Central memory CD4-positive, alpha-beta T cell (primary cell): ENCODE measurements at places on chromosomes 11 and 22.

GRCh38 chr11:2885017-2885677 lies 428 bp downstream of the CDKN1C start:
- no peak for DNase-seq

DNA sequence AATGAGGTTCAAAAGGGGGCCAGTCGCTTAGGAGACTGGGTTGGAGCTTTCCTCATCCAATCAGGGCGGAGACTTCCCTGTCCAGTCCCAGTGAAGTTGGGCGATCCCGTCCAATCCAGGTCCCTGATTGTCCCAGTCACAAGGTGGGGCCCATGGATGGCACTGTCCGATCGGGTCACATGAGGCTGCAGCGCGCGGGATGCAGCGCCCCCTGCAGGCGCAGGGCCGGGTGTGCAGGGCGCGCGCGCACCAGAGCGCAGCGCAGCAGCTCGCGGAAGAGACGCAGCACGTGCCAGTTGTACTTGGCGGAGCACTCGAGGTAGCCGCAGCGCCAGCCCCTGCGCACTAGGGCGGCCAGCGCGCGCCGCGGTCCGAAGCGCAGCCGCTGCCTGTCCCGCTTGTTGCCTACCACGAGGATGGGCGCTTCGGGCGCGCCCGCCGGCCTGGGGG lies 2.3 kb downstream of the RASL10A start:
- no peak for DNase-seq

- no peak for DNase-seq
Measured at GRCh38 chr11:85718991-85719807, 33.2 kb upstream of the CCDC89 start.

DNA sequence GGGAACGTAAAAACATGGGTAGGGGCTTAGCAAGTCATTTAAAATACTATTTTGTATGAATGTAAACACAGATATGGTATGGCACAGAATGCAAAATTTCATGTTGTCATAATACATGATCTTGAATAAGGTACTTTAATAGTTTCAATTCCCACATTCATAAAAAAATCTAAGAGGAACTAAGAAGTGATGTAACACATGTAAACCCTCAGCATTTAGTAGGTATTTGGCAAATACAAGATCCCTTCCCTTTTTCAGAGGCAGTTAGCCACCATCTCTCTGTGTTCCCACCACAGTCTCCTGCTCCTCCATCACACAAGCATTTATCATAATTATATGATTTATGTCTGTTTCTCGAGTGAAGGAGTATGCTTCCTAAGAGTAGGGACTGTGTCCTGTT lies 251.8 kb downstream of the TENM4 start:
- no peak for DNase-seq

DNA sequence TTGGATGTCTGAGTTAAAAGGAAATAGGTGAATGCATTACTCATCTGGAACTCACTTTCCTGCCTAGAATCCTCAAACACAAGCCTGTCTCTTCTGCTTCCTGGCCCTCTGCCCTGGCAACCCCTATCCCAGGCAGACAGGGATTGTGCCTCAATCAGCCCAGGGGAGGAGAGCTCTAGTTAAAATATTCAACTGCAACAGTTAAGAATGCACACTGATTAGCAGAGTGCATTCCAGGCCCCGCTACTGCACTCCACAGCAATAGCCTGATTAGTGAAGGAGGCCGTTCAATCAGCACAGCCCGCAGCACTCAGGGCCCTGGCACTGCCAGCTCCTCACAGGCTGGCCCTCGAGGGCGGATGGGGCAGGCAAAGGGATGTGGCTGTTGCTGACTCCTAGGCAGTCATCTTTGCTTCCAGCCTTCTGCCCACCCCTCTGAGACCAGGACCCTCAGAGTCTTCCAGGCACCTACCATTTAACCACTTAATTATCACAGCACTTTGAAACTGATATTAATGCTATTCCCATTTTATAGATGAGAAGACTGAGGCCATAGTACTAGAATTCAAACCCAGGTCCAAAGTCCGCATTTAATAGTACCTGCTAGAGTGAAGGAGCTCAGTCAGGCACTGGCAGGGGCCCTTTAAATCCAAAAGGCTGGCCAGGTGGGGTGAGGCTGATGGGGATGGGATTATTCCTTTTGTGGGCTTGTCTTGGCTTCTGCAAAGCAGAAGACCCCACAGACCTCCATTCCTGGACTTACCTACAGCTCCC lies 435.3 kb downstream of the SOX6 start:
- DNase-seq: no peak

GRCh38 chr11:7467652-7468051 lies 17.7 kb upstream of the OLFML1 start:
- no peak for DNase-seq

DNA sequence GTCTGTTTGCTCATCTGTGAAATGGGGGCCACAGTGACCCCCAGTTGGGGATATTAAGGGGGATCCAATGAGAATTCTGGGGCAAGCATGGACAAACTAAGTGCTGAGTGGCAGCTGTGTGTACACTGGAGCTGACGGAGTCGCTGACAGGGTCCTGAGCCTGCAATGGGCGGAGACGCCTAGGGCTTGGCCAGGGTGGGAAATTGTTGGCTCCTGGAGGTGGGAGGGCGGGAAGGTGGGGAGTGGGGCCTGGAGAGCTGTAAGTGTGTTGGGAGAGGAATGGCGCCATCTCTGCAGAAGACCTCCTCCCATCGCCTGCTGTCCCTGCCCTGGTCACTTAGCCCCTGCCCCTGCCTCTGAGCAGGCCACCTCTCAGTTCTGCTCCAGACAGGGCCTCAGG lies 7.3 kb downstream of the CACNA1I start:
- no peak for DNase-seq

- DNase-seq: no peak
Measured at GRCh38 chr22:46280999-46281623, 13.3 kb downstream of the TTC38 start.

GRCh38 chr22:30506507-30506968 lies 1.0 kb upstream of the SEC14L4 start:
- no peak for DNase-seq

- DNase-seq: no peak
Measured at GRCh38 chr11:114880442-114880841, 202.1 kb downstream of the NXPE2 start.

DNA sequence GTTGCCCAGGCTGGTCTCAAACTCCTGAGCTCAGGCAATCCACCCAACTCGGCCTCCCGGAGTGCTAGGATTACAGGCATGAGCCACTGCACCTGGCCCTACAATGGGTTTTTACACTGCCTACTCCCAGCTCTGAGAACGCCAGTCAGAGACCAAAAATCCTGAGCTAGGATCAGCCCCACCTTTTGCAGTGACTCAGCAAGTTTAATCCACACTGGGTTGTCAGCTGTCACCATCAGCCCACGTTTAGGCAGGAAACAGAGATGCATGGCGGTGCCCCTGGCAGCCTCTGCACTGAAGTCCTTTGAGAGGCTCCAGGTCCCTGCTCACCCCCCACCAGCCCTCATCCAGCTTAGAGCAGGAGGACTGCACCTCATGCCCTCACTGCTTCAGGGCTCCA lies 117.6 kb downstream of the ARHGAP8 start:
- no peak for DNase-seq

GRCh38 chr11:34176751-34177209 lies 71.4 kb downstream of the NAT10 start:
- DNase-seq: no peak

- no peak for DNase-seq
Measured at GRCh38 chr11:44344921-44345320, 35.0 kb upstream of the ALX4 start.

- no peak for DNase-seq
Measured at GRCh38 chr11:43681401-43681942, 934 bp downstream of the HSD17B12 start.

DNA sequence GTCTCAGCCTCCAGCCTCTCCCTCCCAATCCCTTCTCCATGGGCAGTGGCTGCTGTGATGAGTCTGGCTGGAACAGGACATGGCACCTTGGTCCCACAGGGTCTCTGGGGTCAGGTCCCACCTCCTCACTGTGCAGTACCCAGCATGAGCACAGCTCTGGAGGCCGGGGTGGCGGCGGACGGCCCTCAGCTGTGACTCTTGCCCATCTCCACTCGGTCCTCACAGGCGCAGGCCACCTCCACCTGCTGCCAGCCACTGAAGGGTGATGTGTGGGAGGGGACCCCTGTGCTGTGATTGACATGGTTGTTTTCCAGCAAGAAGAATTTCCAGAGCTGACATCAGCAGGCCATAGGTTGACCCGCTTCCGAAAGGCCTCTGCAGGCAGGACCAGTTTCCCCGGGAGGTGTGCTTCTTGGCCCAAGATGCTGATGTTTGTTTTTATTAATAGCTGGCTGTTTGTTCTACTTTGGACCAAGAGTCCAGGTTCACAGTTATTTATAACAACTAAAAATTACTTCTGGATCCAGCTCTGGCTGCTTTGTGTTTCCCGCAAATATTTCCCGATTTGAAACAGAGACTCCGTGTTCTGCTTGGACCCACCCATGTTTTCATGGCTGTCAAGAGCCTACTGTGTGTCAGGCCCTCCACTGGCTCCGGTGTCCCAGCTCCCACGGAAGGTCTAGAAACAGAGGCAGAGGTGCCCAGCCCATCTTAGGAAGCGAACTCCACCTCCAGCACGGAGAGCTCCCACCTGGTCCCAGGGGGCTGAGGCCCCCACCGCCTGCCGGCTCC lies 45.7 kb downstream of the SCUBE1 start:
- DNase-seq: no peak

GRCh38 chr22:30307041-30307574 lies 17.8 kb upstream of the CASTOR1 start:
- DNase-seq: no peak

- no peak for DNase-seq
Measured at GRCh38 chr11:19474954-19475721, 234.4 kb upstream of the E2F8 start.

DNA sequence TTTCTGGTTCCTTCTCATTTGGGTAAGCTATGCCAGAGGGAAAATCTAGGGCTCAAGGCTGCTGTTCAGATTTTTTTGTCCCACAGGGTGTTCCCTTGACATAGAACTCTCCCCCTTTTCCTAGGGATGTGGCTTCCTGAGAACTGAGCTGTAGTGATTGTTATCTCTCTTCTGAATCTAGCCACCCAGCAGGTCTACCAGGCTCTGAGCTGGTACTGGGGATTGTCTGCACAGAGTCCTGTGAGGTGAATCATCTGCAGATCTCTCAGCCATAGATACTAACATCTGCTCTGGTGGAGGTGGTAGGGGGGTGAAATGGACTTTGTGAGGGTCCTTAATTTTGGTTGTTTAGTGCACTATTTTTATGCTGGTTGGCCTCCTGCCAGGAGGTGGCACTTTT lies 167.3 kb upstream of the PGR start:
- DNase-seq: no peak

DNA sequence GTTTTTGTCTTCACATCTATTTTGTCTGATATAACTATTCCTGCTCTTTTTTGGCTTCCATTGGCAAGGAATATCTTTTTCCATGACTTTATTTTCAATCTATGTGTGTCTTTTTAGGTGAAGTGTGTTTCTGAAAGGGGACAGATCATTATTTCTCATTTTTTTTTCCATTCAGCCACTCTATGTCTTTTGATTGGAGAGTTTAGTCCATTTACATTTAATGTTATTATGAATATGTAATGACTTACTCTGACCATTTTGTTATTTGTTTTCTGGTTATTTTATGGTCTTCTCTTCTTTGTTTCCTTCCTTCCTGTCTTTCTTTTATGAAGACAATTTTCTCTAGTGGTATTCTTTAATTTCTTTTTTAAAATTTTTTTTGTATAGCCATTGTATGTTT lies 178.6 kb upstream of the CNTN5 start:
- DNase-seq: no peak

GRCh38 chr11:103050351-103050750 lies 41.6 kb downstream of the DCUN1D5 start:
- DNase-seq: no peak

DNA sequence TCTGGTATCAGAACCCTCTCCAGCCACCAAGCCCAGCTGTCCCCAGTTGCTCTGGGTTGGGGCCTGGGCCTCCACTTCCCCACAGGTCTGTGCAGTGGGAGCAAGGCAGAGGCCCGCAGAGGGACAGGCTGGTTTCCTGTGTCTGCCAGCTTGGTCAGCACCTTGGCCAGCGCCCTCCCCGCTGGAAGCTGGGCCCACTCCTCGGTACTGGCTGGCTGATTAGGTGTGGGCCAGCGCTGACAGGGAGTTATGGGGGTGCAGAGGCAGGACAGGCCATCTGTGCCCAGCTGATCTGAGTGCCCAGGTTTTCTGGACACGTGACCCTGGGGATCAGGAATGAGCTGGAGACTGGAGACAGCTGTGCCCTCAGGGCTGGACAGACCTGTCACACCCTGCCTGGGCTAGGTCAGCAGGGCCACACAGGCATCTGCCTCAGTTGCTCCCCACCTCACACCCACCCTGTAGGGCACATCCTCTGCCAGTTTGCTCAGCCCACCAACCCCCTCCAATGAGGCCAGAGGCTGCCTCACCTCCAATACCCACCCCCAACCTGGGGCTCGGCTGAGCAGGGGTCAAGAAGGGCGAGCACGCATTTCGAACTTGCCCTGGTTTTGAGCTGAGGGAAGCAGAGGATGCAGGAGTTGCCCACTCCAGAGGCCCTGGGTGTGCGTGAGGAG lies 175.3 kb downstream of the IGLL1 start:
- DNase-seq: no peak

DNA sequence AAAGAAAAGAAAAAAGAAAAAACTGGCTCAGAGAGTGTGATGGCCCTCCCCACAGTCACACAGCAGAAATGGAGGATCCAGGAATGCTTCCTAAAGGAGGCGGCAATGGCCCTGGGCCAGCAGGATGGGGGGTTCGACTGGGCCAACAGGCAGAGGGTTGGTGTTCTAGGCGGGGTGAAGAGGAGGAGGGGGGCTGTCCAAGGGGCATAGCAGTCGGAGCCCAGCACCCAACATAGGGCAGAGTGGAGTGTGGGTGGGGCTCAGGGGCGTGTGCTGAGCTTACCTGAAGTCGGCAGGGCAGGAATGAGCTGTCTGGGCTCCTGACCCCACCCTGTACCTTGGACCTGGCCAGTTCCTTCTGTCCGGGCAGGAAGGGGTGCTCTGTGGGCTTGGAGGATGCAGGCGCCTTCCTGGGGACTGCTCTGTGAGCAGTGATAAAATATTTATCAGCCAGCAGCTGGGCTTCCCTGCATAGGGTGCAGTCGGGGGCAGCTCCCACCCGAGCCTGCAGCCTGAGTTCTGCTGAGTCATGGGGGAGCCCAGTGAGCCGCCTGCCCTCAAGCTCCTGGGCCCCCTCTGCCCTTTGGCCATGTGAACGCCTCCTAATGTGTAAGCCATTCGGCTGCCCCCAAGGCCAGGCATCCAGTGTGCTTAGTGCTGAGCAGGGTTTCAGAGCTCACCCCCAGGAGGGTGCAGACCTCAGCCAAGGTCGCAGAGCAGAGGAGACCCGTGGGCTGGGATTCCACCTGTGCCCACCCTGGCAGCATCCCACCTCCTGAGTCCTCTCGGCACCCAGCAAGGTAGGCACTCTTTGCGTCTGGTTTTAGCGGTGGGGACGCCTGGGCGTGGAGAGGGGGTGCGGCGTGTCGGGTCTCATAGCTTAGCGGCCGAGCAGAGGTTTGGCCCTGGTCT lies 25.3 kb upstream of the PRR5 start:
- no peak for DNase-seq

GRCh38 chr11:116864531-116864930 lies 27.1 kb upstream of the APOA1 start:
- DNase-seq: no peak

DNA sequence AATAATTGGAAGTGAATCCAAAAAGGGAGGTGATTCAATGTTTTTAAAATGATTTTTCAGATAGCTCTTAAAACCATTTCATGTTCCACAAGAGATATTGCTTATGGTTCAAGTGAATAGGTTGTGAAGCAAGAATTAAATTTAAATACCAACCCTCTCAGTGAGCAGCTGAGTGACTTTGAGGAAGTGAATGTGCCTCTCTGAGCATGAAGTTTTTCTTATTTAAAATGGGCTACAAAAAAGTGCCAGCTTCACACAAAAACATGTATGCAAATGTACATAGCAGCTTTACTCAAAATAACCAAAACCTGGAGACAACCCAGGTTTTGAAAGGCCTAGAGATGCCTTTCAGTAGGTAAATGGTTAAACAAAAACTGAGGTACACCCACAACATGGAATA lies 35.5 kb upstream of the GAB4 start:
- no peak for DNase-seq
